ENCODE measurements at places on chromosomes 5 and 9.

- no peak for DNase-seq
These were observed 59.9 kb downstream of the NPR3 start for GRCh38 chr5:32771037-32771436.

- DNase-seq, result no peak
These were observed 49.0 kb downstream of the FSD1L start for GRCh38 chr9:105496826-105497225.

DNA sequence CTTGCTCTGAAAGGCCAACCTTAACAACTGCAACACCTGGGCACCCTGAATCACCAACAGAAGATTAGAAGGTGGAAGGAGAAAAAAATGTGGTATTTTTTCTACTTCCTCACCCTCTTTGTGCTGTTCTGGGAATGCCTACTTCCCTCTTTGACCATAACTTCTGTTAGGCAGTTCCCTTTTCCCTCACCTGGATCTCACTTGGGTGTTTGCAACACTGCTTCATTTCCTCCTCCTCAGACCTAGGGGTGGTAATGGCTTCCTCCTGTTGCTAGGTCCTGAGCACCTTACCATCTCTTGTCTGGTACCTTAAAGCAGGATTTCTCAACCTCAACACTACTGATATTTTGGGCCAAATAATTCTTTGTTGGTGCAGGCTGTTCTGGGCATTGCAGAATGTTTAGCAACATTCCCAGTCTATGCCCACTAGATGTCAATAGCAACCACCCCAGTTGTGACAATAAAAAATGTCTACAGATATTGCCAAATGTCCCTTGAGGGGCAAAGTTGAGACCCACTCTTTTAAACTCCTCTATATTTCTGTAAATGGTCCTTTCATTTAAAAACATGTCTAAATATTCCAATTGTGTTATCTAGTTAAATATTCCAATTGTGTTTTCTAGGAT lies 300.0 kb upstream of the VLDLR start:
- DNase-seq, result no peak

DNA sequence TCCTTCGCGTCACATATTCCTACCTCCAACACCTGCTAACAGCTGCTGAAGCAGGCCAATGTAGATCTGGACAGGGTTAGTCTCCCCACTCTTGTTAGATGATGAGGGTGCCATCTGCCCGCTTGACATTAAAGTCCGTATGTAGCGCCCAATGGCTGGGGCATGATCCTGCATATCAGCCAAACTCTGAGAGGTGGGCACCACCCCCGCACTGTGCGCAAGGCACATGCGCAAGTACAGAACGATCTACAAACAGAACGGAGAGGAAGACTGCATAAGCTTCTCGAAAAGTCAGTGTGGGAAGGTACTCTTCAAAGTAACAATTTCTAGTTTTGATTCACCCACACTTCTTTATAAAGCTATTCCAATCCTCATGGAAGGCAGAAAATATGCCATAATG lies 69.8 kb downstream of the ECPAS start:
- no peak for DNase-seq

- DNase-seq, result no peak
These were observed 25.4 kb upstream of the SNX18 start for GRCh38 chr5:54492178-54492577.

DNA sequence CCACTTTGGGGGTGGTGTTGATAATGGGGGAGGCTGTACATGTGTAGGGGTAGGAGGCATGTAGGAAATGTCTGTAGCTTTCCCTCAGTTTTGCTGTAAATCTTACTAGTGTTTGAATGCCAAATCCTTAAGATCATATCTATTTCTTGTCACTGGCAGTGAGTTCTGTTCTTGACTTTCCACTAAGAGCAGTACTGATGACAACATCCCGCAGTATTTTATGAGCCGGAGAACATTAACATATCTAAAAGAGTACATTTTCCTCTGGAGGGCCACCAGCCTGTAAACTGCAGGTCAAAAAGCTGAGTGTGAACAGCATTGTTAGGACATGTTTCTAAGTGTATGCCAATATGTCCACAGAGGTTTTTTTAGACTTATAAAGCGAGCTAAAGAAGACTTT lies 2.5 kb upstream of the HSPB3 start:
- DNase-seq, result no peak

DNA sequence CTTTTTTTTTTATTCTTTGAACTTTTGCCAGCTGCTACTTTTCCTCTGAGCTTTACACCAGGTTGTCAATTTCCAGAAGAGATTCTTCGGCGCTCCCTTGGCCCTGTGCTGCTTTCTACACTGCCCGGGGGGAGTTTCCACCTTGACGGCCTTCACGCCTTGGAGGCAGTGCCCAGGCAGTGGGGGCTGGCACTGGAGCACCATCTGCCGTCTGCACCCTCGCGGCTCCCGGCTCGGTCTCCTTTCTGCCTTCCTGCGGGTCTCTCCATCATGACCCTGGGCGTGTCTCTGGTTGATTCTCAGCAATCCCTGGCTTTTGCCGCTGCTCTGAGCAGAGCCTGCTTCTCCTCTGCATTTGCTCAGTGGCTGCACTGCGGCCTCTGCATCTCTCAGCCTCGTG lies 2.9 kb downstream of the SLC6A18 start:
- DNase-seq, result no peak

- no peak for DNase-seq
These were observed 150.3 kb upstream of the COL5A1 start for GRCh38 chr9:134491196-134491835.

DNA sequence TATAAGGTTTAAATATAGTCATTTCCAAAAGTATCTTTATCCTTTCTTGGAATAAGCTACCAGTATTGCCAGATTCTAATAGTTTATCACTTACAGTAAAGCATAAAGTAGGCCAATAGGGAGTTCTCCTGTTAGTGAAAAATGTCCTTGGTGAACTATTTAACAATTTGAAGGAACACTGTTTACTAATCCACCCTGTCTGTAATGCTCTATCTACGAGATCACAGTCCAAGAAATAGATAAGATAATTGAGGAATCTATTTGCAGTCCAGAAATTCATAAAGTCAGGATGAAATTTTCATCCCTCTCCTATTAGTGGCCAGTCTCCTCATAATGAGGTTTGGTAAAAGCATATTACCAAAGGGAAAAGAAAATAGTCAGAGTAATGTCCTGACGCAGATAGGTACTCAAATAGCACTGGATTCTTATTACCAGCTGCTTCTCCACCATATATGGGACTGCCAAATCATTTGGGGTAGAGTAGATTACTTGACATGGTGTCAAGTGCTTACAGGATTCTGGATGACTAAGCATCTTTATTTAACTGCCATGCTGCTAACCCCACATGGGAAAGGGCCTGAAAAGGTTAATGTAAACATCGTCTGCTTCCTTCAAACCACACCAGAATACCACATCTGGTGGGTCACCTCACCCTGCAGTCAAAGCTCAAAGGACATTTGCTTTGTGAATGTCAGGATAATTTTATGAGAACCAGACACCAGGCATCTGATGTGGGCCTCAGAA lies 808.1 kb downstream of the EFNA5 start:
- DNase-seq, result no peak

GRCh38 chr5:120449501-120449900 lies 14.6 kb upstream of the PRR16 start:
- DNase-seq, result no peak

DNA sequence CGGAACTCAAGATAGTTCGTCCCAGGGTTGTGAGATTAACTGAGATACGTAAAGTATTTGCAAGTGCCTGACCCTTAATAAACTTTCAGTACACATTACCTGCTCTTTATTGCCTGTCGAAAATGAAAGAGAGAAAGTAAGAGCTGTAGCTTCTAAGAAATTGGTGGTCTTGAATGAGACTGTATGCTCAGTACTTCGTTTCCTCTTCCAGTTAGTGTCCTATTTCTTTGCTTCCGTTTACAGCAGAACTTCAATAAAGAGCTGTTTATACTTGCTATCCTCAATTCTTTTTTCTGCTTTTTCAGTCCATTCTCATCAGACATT lies 534 bp downstream of the SRFBP1 start:
- DNase-seq, result no peak

DNA sequence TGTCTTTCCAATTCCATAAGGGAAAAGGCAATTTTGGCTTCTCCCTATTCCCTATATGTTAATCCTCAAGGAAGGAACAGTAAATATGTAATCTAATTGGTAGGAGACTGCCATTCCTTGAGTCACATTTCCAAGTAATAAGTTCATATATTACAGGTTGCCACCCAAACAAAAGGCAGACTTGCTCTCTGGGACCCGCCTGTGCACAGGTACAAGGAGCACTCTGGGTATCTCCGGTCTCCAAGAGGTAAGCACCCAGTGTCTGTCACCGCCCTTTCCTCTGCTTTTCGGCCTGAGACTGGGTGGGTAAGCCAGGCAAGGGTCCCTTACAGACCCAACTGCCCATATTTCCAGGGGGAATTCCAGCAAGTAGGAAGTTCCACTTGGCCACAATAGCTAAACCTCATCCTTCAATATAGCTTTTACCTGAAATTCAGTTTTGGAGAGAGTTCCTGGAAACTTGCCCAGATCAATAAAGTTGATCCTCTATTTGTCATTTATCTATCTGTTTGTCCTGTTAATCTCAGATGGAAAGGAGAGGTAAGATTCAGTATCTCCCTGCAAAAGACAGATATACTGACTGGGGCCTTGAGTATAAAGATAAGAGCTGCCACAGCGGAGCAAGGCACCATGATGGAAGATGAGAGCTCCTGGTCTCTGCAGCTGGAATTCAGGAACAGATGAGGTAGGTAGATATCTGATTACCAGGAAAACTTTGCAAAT lies 81.8 kb downstream of the SUSD1 start:
- DNase-seq, result no peak

- DNase-seq, result no peak
These were observed 212.8 kb downstream of the NXNL2 start for GRCh38 chr9:88747768-88748167.

DNA sequence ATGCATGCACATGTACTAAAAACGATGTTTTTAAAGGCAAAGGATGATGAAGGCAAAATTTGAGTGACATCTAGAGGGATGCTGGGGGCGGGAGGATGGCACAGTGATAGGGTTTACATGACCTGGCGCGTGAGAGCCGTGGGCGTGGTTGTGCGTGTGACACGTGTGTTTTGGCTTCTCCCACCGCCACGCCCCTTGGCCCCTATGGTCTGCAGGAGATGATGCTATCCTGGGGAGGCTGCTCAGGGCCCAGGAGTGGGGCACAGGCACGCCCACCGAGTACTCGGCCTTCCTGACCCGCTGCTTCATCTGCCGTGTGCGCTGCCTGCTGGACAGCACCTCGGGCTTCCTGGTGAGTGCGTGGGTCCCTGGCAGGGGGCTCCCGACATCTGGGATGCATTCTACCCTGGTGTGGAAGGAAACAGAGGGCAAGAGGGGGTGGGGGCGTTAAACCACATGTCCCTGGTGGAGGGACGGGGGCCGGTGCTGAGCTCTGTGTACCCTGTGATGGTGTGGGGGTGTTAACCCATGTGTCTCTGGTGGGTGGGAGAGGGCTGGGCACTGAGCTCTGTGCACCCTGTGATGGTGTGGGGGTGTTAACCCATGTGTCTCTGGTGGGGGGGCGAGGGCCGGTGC lies 19.2 kb upstream of the EXOC3 start:
- DNase-seq, result no peak

GRCh38 chr9:130936285-130937117 lies 2.5 kb downstream of the FIBCD1 start:
- no peak for DNase-seq

DNA sequence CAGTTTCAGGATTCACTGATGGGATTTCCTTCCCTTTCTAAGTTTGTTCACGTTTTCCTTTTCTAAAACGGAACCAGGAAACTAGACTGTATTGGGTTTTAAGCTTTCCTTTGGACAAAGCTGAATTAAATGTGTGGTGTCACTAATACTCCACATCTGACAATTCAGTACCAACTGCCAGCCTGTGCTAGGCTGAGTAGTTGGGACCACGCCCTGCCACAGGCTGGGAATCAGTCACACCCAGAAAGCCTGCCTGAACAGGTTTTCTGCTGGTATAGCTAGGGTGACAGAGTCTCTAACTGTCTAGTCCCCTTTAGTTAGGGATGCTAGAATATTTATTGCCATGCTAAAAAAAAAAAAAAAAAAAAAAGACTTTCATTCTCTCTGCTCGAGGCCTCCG lies 15.6 kb downstream of the SPACA9 start:
- DNase-seq, result no peak

DNA sequence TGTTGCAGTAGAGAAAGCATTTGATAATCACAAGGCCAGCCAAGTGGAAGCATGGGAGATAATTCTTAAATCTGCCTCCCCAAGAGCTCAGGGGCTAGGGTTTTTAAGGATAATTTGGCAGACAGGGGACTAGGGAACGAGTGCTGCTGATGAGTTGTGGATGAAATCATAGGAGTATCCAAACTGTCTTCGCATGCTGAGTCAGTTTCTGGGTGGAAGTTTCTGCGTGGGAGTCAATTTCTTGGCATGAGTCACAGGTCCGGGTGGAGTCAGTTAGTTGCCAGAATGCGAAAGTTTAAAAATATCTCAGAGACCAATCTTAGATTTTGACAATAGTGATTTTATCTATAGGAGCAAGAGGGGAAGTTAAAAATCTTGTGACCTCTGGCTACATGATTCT lies 112.6 kb downstream of the TMC1 start:
- DNase-seq, result peak; percentile 9

DNA sequence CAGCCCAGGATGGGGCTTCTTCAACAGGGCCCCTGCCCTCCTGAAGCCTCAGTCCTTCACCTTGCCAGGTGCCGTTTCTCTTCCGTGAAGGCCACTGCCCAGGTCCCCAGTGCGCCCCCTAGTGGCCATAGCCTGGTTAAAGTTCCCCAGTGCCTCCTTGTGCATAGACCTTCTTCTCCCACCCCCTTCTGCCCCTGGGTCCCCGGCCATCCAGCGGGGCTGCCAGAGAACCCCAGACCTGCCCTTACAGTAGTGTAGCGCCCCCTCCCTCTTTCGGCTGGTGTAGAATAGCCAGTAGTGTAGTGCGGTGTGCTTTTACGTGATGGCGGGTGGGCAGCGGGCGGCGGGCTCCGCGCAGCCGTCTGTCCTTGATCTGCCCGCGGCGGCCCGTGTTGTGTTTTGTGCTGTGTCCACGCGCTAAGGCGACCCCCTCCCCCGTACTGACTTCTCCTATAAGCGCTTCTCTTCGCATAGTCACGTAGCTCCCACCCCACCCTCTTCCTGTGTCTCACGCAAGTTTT lies 23.6 kb downstream of the PCDHGC5 start:
- peak; percentile 92 for DNase-seq

- DNase-seq, result no peak
These were observed 470.1 kb downstream of the IRX1 start for GRCh38 chr5:4065472-4066320.

Measured in activated naive CD4-positive, alpha-beta T cell treated with anti-CD3 and anti-CD28 coated beads for 36 hours (primary cell).